Fibroblast of the aortic adventitia (primary cell): ENCODE measurements at places on chromosomes 2 and 18.

GRCh38 chr18:76055025-76055424 is 440.0 kb downstream of the ZNF516 start:
- no peak for DNase-seq

GRCh38 chr2:117536139-117536538 is 278.4 kb upstream of the DDX18 start:
- no peak for DNase-seq

GRCh38 chr2:37080689-37081088 is 3.5 kb downstream of the HEATR5B start:
- no peak for DNase-seq

DNA sequence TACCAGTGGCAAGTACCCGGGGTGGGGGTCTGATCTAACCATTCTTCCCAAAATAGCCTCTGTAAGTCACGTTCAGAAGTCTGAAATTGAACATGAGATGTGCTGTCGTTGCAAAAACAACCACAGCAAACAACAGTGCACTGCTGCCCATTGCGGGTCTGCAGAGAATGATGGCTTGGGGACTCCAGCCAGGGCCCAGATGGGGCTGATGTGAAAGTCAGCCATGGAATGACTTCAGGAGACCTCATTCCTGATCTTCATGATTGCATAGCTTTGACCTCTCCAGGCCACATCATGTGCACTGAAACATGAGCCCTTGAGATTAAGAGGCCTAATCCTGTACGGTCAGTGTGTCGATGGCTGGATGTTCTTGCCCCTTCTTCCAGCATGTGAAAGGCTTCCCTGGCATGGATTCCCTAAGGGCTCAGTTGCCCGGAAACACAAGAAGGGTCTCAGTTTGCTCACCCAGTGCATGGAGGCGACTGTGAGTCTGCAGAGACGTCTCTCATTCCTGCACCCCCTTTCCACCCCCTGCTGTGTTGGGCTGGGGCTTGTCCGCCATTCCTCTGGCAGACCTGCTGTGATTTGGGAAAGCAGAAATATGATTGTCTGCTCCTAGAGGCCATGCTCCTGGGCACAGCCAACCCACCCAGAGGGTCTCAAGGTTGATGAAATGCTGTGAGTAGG is 191.6 kb downstream of the SEPTIN10 start:
- DNase-seq = no peak

- DNase-seq = no peak
Measured at GRCh38 chr2:85854166-85854509, 34.7 kb downstream of the ST3GAL5 start.

- DNase-seq = no peak
Measured at GRCh38 chr18:46761059-46761769, 4.4 kb upstream of the ST8SIA5 start.

DNA sequence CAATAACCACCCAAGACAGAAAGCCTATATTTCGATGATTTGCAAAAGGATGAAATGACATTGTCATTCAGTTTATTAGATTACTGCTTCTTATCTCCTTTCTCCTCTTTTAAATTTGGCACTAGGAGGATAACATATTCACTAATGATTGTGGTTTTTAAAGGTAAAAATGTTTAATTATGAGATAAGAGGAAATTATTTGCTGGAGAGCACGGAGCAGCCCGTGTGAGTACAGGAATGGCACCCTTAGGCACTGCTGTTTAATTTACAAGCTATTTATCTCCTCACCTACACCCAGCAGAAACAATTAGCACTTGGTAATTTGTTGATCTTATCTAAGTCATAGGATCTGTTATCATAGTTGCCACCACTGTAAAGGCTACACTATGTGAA is 87.4 kb upstream of the SP3 start:
- DNase-seq = no peak

DNA sequence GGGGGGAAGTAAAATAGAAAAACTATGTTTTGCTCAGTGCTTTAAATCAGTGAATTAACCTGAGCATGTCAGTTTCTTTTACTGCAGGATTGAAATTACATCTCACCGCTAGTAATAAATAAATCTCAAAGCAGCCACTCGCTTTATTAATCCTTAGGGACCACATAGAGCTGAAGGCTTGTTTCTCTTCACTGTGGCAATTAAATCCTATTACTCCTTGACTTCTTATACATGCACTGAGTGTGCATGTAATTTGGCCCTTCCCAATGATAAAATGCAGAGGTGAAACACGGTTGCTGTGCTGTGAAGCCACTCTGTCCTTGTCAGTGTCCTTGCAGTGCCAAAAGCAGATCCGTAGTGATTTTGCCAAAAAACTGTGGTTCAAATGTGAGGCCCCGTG is 77.1 kb upstream of the RBM44 start:
- no peak for DNase-seq

GRCh38 chr2:39403311-39403710 is 33.8 kb downstream of the MAP4K3 start:
- no peak for DNase-seq

DNA sequence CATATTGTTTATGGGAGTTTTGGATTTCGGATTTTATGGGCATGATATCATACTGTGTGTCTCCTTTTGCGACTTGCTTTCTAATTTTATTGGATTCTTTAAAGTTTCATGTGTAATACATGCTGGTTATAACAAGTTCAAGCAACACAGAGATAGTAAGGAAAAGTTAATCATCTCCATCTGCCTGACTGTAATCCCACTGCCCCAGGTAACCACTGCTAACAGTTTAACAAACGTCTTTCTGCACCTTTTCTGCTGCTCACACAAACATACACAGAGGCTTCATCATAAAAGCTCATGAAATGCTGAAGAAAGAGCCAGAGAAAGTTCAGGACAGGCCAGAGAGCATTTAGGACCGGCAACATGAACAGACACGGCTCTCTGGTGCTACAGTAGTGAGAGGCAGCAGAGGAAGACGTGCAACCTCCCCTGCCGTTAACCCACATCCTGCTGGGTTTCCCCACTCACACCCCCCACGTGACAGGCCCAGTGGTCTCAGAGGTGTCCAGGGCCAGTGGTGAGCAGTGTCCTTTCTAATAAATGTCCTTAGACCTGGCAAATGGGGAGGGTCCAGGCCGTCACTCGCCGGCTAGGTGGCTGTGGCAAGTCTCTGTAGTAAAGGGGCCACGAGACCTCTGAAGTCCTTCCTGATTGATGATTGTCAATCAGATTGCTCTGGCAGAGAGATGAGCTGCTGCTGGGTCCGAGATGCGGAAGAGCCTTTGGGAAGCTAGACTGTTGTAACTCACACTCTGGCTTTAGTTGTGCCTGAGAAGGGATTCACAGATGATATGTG is 43.0 kb upstream of the SLC1A4 start:
- no peak for DNase-seq

GRCh38 chr2:214019229-214019972 is 391.5 kb upstream of the VWC2L start:
- DNase-seq = peak; percentile 98

- DNase-seq = no peak
Measured at GRCh38 chr18:33837191-33837590, 259.2 kb downstream of the ASXL3 start.

DNA sequence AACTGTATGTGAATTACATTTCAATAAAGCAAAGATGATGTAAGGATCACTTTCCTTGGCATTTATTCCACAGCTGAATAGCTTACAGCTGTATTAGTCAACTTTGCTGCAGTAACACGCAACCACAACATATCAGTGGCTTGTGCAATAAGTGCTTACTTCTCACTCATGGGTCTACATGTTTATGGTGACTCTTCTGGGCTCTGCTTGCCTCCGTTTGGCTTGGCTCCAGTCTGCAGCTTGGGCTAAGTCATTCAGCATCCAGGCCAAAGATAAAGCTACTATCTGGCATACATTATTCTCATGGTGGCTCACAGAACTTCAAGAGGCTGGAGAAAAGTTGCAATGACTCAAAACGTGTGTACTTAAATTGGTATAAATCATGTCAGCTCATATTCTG is 355.0 kb downstream of the RNF144A start:
- peak; percentile 25 for DNase-seq

GRCh38 chr2:194260185-194260584 is 1396.8 kb upstream of the SLC39A10 start:
- no peak for DNase-seq

DNA sequence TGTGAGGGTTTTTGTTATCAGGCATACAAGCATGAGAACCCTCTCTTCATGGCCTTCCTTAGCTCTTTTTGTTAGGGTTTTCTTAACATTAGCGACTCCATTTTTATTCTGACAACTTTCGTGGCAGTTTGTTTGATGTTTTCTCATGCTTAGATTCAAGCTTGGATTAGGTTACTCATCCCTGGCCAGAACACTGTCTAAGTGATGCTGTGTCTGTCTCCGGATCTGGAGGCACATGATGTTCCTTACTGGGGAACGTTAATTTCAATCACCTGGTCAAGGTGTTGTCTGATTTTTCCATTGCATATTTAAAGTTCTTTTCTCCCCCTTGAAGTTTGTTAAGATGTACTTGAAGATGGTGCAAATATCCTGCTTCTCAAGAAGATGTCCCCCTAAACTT is 40.7 kb downstream of the DYSF start:
- no peak for DNase-seq

DNA sequence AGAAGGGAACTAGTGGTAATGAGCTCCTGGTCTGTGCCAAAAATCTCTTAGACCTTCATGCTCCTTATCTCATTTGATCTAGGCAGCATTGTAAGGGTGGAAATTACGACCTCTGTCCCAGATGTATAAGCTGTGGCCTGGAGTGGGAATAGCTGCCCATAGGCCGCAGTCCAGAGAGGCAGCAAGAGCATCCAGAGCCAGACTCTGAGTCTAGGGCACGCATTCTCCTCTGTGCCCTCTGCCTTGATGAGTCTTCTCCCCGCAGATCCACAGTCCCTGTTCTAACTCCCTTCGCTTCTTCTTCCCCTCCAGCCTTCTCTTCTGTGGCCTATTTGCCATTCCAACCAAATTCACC is 304.6 kb downstream of the MYCN start:
- no peak for DNase-seq

DNA sequence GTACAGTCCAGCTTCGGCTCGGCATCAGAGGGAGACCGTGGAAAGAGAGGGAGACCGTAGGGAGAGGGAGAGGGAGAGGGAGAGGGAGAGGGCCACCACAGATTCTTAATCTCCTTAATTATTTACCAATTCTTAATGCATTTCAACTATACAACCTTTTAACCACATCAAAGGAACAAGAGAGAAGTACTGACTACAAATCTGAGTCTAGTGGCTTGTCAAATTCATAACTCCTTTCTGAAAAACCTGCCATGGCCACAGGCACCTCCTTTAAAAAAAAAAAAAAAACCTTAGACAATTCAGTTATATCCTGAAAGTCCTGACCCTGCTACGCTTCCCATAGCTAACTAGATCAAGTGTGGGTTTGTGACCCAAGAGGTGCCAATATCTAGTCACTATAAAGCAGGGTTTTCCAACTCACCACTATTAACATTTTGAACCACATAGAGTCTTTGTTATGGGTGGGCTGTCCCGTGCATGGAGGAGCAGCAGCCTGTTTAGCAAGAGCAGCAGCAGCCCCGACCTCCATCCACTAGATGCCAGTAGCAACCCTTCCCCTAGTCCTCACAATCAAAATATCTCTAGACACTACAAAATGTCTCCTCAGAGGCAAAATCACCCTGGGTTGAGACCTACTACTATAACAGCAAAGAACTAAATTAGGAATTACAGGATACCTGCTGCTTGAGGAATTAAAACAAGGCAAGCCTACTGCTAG is 6.8 kb downstream of the ESCO1 start:
- DNase-seq = no peak

- no peak for DNase-seq
Measured at GRCh38 chr2:239309398-239310245, 91.2 kb downstream of the HDAC4 start.

GRCh38 chr18:26757263-26758019 is 108.1 kb downstream of the AQP4 start:
- no peak for DNase-seq

DNA sequence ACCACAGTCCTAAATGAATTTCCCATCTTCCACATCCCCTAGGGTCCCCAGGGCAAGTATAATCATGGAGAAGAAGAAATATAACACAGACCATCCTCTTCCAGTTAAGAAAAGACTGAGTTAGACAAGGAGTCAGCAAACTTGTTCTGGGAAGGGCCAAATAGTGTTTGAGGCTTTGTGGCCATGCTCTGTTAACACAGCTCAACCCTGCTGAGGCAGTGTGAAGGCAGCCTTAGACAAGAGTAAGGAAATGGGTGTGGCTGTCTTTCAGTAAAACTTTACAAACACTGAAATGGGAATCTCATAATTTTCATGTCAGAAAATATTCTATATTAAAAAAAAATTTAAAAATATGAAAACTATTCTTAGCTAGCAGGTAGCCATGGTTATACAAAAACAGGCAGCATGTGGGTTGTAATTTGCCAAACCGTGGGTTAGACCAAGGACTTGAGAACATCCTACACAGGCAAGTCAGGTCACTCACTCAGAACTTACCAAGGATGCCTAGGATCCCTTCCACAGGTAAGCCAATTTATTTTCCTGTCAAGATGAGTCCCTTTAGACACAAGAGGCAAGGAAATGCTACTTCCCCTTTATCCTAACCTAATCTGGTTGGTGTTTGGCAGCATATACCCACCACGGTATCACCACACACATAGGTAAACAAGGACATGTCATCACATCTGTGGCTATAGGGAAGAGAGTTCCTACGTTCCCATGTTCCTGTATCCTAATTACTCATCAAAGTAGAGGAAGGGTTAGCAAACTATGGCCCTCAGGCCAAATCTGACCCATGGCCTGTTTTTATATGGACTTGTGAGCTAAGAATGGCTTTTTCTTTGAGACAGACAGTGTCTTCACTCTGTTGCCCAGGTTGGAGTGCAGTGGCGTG is 31.9 kb downstream of the C2orf74 start:
- no peak for DNase-seq

GRCh38 chr2:231370429-231370748 is 25.1 kb upstream of the B3GNT7 start:
- DNase-seq = no peak

DNA sequence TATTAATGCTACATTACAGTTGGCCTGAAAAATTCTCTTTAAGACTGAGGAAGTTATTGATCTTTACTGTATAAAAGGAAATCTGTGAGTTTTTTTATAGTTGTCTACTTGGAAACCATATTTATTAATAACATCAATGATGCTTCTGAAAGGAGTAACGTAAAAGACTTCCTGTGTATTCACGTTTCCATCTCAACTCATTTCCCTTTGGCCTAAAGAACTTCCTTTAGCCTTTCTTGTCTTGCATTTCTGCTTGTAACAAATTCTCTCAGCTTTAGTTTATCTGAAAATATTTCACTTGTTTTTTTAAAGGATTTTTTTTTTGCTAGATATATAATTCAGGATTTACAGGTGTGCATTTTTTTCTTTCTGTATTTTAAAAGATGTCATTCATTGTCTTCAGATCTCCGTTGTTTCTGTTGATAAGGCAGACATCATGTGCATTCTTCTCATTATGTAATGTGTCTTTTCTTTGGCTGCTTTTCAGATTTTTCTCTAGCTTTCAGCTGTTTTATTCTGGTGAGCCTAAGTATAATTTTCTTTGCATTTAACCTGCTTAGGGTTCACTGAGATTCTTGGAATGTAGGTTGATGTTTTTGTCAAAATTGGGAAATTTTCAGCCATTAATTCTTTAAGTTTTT is 159.0 kb upstream of the DAPL1 start:
- no peak for DNase-seq

GRCh38 chr2:145190031-145190703 is 670.2 kb upstream of the ZEB2 start:
- peak; percentile 24 for DNase-seq
